ENCODE measurements at places on chromosomes 2 and 18. TPM values are rescaled to one million over a fixed set of nuclear protein-coding genes. Genes with fewer than 3 reads are reported as not detected.
A peak's percentile ranks its signal among the peaks of the same experiment; 100 is the strongest.

- DNase-seq: no peak
Measured at GRCh38 chr18:43965691-43966090, 688.4 kb upstream of the SYT4 start.

- no peak for DNase-seq
Measured at GRCh38 chr2:118859157-118859770, 11.8 kb upstream of the EN1 start.

Gene PTCD3
- total RNA-seq: 148 TPM

Gene CD226
- total RNA-seq: 8.3 TPM

DNA sequence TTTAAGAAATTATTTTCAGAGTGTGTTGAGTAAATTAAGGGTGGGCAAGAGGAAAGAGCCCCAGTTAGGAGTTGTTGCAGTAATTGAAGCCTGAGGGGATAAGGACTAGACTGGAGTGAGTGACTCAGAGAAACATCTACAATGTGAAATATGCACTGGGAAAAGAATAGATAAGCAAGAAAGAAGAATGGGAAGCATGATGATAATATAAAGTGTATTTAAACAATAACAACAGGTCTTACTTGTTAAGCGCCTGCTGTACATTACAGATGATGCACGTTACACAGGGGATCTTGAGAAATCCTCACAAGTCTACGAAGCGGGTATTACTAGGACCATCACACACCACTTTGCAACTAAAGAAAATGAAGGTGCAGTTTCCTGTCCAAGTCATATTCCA is 73.6 kb upstream of the STK17B start:
- DNase-seq: no peak

GRCh38 chr2:217105733-217106649 is 246.1 kb upstream of the TNP1 start:
- DNase-seq: no peak

- no peak for DNase-seq
Measured at GRCh38 chr2:60331115-60331809, 222.2 kb downstream of the BCL11A start.

Gene CHST10
- total RNA-seq: 19.8 TPM

Gene ZNF385B
- total RNA-seq: not detected

- no peak for DNase-seq
Measured at GRCh38 chr2:30583204-30583749, 136.2 kb downstream of the LCLAT1 start.

Gene HSPE1
- total RNA-seq: 116 TPM

- DNase-seq: no peak
Measured at GRCh38 chr2:25233916-25234605, 65.7 kb upstream of the POMC start.

- no peak for DNase-seq
Measured at GRCh38 chr2:42618972-42619371, 50.5 kb downstream of the MTA3 start.

- DNase-seq: no peak
Measured at GRCh38 chr18:9914334-9914583, 443 bp downstream of the VAPA start.

DNA sequence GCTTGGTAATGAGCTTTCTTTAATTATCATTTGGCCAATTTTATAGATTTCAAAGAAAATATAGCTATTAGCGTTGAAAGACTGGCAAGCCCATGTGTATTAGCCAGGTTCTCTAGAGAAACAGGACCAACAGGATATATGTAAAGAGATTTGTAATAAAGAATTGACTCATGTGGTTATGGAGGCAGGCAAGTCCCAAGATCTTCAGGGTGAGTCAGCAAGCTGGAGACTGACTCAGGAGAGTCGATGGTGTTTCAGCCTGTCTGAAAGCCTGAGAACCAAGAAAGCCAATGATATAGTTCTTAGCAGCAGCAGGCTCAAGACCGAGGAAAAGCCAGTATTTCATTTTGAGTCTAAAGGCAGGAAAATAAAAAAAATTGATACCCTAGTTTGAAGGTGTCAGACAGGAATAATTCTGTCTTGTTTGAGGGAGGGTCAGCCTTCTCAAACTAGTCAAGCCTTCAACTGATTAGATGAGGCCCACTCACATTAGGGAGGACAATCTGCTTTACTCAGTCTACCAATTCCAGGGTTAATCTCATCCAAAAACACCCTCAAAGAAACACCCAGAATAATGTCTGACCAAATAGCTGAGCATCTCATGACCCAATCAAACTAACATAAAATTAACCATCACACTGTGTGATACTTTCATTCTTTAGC is 78.3 kb upstream of the CRIM1 start:
- DNase-seq: no peak

DNA sequence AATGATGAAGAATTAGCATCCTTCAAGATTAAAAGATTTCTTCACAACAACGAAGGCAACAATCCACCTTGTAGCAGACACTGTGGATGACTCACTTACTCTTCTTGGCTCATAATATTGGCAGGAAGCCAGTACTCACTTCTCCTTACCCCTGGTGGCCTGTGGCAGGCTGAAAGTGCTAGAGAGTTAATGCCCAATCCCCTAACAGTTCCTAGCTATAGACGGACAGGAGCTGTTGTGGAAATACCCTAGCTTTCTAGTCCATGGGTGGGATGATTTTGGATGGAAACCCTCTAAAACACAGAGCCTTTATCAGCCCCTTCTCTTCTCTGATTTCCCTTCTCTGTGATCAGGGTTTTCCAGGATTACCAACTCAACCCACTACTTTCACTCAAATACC is 128.6 kb upstream of the NYAP2 start:
- peak; percentile 19 for DNase-seq

GRCh38 chr2:159010963-159011362 is 42.5 kb downstream of the TANC1 start:
- no peak for DNase-seq

Gene HTR2B
- not detected for total RNA-seq

GRCh38 chr2:226439337-226439736 is 360.3 kb downstream of the IRS1 start:
- no peak for DNase-seq

DNA sequence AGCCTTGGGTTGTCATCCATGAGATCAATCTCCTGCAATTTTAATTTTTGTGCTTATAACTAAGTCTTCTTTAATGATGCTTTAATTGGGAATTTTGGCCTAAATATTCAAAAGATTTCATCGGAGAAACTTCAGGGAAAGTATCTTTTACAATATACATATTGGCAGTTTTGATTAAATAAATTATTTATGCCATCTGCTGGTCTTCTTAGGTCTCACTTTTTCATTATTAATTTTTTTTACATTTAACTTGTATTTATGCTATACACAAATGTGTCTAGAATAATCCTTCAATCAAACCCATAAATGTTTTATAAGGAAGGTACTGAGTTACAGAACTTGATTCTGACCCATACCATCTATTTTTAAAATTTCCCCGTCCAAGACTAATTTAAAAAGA is 95.1 kb upstream of the XPO1 start:
- DNase-seq: no peak

DNA sequence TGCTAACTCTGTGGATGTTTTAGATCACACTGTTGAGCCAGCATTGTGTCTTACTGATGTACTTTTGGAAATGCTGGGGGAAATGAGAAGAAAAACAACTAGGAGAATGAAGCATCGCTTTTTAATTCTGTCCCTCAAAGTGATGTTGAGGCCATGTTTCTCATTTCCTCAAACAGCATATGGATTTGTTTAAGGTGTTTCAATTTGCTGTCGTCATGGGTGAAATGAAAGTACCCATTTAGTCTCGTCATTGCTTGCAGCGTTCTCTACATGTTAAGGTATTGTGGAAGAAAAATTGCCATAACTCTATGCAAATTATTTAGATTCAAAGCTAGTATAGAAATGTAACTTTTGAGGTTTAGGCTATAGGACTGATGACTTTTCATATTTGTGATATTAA is 151.3 kb downstream of the KCTD1 start:
- DNase-seq: no peak

Gene TNFAIP6
- 0.29 TPM for total RNA-seq

DNA sequence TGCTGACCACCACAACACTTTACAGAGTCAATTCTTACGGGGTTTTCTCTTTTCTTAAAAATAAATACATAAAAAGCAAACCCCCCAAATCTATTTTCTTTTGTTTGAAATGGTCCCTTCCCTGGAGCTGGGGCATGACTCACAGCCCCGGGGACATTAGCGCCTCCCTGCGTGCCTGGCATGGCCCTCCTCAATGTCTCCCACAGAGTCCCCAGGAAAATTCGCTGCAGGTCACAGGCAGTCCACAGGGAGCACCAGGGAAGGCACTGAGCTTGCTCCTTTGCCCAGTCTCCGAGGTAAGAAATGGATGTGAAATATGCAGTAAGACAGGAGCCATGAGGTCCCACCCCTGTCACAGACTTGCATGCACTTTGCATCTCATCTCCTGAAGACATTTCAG is 142.5 kb downstream of the LAMA1 start:
- no peak for DNase-seq

GRCh38 chr2:25497918-25498407 is 156.2 kb upstream of the DNMT3A start:
- no peak for DNase-seq

DNA sequence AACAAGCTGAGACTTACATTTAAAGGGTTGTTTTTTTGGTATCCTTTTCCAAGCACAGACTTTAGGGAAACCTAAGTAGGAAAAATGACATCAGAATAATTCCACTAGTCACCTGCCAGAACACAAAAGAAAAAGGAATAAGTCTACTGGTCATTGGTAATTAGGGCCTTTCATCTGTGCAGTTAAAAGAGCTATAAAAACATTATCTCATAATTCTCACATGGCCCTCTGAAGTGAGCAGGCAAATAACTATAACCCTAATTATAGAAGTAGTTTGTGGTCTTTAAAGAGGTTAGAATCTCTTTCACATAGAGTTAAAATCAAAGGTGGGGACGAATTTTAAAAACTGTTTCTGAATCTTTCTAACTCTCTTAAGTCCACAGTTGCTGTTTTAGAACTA is 111.1 kb upstream of the B3GNT2 start:
- DNase-seq: no peak

GRCh38 chr2:192064459-192064858 is 130.3 kb downstream of the TMEFF2 start:
- DNase-seq: no peak
